Bone marrow (tissue), 2 donors: ENCODE measurements at places on chromosomes 16 and 17.

- DNase-seq: peak; percentile 26
Measured at GRCh38 chr16:88770461-88771293, 14.3 kb downstream of the PIEZO1 start.

DNA sequence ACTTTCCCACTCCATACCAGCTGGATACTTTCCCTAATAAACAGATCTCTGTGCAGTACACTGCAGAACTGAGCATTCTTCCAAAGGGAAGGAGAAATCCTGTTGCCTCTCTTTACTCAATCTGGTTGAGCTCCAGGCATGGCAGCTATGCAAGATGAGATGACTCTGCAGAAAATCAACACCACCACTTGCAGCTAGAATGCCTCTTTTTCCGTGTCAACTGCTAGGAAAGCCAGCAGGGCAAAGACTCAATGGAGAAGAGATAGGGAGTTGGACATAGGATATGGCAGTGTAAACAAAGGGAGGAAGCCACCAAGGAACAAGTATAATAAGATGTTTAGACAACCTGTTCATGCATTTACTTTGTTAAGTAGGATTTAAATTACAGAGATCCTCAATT, 40.4 kb upstream of the CORO6 start:
- no peak for DNase-seq

- no peak for DNase-seq
Measured at GRCh38 chr17:696369-696768, 18.3 kb downstream of the VPS53 start.

GRCh38 chr17:74243013-74243755, 29.8 kb downstream of the TTYH2 start:
- no peak for DNase-seq

- no peak for DNase-seq
Measured at GRCh38 chr17:78230996-78231935, at the start of gene TMEM235. TMEM235 (plus strand) TSS chr17:78231631; CDS start chr17:78232024, 393 bp downstream.

GRCh38 chr17:40318830-40319391, 9.9 kb downstream of the RARA start:
- no peak for DNase-seq

- no peak for DNase-seq
Measured at GRCh38 chr17:49889500-49889899, 41.6 kb upstream of the TAC4 start.

DNA sequence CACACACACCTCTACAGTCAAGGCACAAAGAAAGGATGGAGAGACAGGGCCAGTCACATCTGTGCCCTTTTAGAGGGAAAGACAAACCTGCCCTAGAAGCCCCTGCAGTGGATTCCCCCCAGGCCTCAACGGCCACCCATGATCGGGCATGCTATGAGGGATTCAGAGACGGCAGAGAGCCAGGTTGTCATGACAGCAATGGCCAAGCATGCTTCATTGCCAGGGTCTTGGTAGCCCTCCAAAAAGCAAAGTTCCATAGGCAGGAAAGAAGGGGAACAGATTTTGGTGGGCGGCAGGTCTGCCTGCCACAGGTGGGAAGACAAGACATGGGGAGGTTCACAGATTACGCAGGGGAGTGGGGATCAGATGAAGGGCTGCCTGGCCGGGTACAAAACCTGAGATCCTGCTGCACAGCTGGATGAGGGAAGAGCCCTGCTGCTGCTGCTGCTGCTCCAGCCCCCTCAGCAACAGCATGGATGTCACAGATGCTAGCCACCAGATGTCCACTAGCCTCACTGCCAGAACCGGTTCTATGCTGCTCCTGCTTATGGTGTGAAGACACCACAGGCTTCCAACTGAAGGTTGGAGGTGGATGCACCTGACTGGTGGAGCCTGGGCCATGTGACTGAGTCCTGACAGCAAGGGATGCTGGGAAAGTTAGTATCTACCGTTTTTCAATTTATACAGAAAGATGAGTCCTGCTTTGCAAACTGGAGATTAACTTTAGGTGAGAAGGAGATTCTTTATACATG, 17.8 kb downstream of the ACTG1 start:
- no peak for DNase-seq

DNA sequence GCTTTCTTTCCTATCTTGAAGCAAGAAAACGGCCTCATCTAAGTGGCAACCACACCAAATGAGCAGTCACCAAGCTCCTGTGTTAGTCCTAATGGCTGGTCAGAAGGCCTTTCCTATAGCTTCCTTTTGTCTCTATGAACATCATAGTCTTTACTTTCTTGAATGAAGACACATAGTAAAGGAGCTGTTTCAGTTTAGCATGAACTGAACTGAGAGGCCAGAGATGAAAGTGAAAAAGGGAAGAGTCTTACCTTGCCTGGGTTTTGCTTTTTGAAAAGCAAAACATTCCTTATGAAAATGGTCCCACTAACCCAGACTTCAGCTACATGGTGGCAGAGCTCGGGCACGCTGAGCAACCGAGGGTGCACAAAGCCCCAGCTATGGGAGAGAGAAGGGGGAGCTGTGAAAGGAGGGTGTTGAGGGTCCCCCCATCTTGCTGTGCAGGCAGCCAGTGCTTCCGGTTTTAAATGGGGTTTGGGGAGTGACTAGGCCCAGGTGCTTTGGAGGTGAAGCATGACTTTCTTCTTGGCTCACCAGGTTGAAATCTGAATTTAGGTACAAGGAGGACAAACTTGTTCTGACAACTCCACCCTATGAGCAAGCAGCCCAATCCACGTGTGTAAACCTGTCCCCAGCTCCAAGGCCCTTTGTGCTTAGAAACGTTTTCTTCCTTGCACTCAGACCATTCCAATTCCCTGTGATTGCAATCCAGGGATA, 9.1 kb upstream of the PSMC3IP start:
- no peak for DNase-seq

- no peak for DNase-seq
Measured at GRCh38 chr16:62562121-62562520, 525.9 kb upstream of the CDH8 start.

DNA sequence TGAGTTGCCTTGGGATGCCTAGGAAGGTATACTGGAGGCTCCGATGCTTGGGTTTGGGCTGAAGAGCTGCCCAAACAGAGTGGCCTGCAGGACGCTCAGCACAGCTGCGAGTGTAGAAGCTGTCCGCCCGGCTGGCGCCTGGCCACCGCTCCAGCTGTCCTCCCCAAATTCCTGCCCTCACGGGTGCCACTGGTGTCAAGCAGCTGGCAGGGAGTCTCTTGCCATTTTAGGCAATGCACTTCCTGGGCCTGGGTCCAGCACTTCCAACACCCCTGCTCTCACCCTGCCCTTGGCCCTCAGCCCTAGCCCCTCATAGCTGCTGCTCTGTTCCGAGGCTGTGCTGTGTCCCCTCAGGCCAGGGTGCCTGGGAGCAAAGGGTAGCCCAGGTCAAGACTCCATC, 5.2 kb upstream of the PKMYT1 start:
- no peak for DNase-seq

GRCh38 chr17:81491761-81492160, 20.8 kb downstream of the ACTG1 start:
- DNase-seq: no peak

DNA sequence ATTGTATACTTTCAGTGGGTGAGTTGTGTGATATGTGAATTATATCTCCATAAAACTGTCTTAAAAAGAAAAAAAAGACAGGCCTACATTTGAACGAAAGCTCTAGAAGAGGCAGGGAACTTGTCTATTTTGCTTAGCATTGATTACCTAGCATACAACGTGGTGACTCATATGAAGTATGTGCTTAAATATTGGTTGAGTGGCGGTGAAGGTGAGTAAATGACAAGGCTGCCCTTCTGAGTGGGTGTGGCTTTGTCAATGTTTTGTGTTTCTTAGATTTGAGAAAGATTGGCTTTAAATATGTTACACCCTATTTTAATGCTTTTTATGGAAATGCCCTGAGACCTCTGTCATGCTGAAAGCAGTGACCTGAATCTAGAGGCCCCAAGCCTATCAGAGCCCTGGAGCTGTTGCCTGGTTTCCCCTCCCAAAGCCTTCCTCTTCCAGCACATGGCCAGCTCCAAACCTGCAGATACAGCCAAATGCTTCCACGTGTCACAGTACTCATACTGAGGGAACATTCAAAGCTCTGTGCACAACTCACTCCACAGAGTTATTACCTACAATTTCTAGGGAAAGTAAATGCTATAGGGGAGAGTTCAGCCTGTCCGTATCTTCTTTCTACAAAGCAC, 260.0 kb downstream of the PHKB start:
- DNase-seq: no peak

- DNase-seq: peak; percentile 21
Measured at GRCh38 chr16:4328046-4328781, 12.3 kb downstream of the GLIS2 start.

- DNase-seq: no peak
Measured at GRCh38 chr17:8896087-8896486, 28.6 kb upstream of the PIK3R6 start.

DNA sequence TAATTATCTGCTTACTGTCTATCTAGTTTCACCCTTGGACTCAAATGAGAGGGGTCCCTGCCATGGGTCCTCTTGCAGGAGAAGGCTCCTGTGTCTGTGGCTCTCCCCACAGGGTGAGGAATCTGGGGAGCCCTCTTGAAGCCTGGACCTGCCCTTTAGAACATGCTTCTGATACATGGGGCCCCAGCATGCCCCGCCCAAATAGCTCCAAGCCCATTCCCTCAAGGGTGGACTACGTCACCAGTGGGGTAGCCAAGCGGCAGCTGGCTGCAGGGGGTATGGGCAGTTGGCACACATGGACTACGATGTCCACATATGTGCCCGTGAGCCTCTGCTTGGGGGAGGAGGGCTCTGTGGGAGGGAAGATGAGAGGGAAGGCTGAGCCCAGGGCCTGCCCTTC, 39.3 kb downstream of the ARHGAP27 start:
- no peak for DNase-seq

- no peak for DNase-seq
Measured at GRCh38 chr16:48916566-48916965, 306.6 kb upstream of the N4BP1 start.

DNA sequence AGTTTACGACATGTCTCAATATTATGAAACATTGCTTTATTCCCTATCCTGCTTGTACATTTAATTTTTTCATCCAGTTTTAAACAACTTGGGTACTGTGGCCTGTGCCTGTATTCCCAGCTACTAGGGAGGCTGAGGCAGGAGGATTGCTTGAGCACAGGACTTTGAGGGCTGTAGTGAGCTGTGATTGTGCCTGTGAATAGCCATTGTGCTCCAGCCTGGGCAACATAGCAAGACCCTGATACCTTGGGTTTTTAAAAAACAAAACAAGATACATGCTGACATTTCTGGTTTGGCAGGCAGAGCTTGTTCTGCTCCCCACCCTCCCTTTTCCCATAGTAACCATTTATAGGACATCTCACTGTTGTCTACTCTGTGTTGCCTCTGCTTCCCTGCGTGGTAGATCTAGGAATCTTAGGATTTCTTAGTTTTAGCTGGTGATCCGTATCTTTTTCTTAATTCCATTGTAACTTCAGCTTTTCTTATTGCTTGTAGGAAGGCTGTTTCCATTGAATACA, 35.6 kb downstream of the TENT4B start:
- DNase-seq: no peak

DNA sequence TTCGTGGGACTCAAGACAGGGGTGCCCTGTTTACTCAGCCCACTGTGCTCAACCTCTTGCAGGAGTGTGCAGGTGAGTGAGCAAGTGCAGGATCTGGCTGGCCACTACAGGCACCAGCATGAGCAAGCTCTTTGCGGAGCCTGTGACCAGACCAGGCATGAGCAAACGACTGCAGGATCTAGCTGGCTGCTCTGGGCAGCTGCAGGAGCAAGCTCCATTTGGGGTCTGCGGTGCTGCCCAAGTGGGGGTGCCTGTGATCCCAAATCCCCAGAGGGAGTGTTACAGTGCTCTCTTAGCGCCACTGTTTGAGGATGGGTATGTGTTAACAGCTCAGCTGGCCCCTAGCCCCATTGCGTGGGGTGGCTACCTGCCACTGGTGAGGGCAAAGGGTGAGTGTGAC, 2.4 kb downstream of the USP6 start:
- no peak for DNase-seq

DNA sequence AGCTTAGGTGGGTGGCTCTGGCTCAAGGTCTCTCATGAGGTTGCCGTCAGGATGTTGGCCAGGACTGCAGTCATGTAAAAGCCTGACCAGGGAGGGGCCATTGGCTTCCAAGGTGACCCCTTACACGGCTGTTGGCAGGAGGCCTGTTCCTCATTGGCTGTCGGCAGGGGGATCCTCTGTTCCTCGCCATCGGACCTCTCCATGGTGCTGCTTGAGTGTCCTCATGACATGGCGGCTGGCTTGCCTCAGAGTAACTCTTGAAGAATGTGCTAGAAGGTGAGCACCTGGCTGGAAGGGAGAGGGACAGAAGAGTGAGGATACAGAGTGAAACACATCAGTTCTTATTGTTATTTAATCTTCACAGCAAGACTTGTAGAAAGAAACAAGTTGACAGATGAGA, 4.7 kb upstream of the RPRML start:
- no peak for DNase-seq

- DNase-seq: no peak
Measured at GRCh38 chr16:35197656-35198055, 1738.2 kb downstream of the TP53TG3F start.

DNA sequence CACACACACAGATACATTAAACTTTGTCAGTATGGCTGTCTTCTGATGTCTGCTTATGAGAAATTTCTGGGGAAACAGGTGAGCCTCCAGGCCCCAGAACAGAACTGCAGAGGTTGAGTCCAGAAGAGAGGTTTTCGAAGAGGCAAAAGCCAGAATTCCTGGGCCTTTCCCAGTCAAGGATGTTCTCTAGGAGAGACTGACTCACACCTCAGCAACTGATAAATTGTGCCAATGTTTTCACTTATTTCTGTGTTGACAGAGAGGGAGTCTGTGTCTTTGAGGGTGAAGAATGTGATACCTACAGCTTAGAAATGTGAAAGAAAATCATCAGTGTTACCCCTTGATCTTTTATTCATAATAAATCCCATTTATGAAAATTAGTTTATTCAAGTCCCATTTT, 30.3 kb downstream of the LDHD start:
- DNase-seq: no peak

DNA sequence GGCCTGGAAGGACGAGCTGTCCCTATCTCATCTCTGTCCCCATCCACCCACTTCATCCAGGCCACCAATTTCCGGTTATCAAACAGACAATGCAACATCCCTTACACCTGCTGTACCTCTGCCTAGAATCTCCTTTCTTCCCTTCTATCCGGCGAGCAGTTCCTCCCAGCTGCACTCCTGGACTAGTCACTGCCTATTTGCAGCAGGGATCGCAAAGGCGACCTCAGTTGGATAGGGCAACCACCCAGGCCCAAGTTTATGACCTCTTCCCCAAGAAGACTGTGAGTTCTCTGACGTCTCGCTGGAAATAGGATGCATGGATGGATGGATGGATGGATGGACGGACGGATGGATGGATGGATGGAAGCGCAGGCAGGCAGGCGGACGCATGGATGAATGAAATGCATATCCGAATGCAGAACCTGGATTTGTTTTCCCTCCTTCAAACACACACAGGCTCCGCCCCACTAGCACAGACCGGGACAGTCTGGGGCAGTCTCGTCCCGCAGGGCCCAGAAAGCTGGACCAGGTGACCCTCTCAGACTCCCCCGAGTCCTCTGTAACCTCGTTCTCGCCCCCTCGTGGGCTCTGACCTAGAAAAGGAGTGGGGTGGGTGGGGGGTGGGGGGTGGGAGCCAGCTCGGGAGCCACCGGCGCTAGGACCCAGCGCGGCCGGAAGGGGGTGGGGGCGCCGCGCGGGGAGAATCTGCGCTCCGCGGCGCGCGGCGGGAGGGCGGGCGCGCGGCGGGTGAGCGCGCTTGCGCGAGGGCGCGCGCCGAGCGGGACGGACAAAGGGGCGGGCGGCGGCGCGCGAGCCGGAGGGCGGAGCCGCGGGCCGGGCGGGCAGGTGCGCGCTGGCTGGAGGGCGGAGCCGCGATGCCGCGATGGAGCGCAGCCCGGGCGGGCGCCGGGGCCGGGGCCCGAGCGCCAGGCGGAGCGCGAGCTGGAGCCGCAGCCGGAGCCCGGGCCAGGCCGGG, at the start of gene SBK1:
Gene SBK1, plus strand, starts transcription at position 875 of the 976 bp plus-strand sequence. CDS start 24,867 bp downstream, outside the sequence.
- DNase-seq: no peak
